ENCODE measurements at places on chromosomes 7 and 10.

GRCh38 chr10:79243181-79244067, 103.8 kb upstream of the PPIF start:
- peak; percentile 61 for DNase-seq

- DNase-seq, result no peak
Measured at GRCh38 chr7:106108991-106109390, 3.1 kb downstream of the SYPL1 start.

DNA sequence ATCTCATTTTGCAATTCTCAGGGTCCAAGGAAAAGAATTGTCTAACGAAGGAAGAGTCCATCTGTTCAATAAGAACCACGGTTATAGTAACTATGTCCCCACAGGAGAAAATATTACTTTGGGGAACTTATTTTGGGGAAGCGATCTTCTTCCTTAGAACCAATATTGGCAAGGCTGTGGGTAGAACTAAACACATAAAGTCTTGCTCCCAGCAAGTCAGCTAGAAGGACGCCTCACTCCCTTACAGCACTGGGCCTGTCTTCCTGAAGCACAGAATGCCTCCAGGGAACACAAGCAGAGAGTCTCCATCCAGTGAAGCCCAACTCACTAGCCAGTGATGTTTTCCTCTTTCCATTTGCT, 30.2 kb downstream of the C10orf71 start:
- DNase-seq, result no peak

DNA sequence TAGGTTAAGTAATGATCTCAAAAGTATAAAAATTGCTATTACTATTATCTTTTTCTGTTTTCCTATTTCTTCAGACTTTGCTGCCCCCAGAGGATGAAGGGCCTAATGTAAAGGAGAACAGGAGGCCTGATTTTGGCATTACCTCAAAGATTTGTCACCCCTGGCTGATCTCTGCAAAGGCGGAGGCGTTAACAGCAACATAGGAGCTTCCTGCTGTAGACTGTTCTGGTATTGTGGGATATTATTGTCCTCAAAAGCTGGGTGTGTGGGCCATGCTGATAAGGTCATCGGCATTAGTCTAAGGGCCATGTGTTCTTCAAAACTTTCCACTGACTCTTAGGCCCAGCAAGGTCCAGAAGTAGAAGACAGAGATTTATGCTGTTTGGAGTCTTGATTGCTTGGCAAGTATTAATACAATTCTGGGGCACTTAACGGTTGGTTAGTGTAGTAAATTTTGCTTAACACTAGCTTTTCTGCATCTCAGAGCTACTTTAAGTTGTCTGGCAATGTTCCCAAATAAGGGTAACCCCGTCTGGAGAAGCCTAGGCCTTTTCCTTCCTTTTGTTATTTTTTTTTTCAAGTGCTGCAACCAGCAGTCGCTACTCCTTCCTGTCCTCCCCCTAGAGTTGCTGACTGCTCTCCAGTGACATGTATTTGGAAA, 14.0 kb upstream of the ENTPD1 start:
- no peak for DNase-seq

GRCh38 chr7:133331861-133332260, 79.0 kb downstream of the EXOC4 start:
- no peak for DNase-seq

GRCh38 chr7:18458830-18459229, 36.7 kb upstream of the HDAC9 start:
- no peak for DNase-seq

- DNase-seq, result no peak
Measured at GRCh38 chr10:124182088-124182541, 88.7 kb upstream of the CHST15 start.

DNA sequence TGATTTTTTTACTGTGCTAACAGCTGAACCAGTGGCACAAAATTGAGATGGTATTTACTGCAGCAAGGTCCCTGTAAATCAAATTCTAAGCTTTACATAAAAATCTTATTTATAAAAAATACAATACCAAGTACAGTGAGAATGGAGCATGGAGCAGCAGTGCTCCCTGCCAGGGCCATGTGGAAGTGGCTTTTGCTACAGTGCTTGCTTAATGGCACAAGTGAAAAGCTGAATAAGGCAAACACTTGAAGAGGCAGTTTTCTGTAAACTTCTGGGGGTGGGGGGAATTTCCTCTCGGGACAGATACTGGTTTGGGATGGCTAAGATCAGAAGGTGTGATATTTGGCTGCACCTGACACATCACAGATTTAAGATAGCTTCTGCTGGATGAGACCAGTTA, 27.5 kb downstream of the AP3M1 start:
- DNase-seq, result no peak

- no peak for DNase-seq
Measured at GRCh38 chr7:7569081-7569527, 2.4 kb downstream of the MIOS start.

DNA sequence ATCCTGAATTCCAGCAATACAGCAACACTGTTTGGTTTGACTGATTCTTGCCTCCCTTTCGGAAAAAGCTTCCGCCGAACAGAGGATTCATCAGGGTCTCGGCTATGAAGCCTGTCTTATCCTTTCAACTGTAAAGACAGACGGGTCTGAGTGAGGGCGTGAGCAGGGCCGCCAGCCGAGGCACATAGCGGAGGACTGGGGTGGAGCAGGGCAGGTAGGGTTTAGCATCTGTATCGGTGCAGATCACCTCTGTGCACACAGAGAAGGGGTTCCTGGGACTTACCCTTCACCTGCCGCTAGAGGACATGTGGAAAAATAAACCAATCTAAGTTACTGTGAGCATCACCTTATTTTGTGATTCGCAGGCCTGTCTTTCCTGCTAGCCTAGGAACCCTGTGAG, 656.9 kb upstream of the FOXK1 start:
- DNase-seq, result no peak

GRCh38 chr10:11183015-11183414, 165.3 kb downstream of the CELF2 start:
- DNase-seq, result no peak

- no peak for DNase-seq
Measured at GRCh38 chr7:12257582-12257981, 46.5 kb downstream of the TMEM106B start.

DNA sequence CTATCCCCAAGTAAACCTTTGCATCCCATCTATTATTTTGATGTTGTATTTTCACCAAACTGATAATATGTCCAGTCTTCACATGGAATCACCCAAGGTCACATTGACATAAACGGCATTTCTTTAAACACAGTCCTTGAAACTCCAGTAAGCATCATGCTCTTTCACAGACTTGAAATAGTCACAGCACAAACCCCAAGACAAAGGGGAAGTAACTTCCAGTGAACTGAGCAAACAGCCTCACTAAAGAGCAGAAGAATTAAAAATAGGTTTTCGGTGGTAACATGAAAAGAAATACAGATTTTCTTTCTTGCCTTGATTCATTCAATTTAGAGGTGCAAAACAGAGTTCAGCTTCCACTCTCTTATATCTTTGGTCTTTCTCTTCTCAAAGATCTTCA, 253.7 kb downstream of the SFMBT2 start:
- no peak for DNase-seq

DNA sequence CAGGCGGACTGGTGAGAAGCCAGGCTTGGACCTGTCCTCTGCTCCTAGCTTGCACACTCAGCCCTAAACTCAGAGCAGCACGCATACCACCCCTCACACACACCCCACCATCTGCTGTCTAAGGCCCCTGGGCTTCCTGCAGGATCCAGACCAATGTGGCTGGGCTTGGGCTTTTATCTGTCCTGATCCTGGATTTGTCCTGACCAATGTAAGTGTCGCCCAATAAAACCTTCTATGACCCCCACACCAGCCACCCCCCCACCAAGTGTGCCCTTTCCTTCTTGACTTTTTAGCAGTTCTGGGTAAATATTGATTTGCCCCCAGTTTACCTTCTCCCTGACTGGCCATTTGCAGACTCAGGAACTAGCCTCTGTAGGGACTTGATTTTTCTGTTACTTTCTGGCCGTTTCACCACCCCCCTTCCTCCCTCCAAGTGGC, 1.7 kb upstream of the HOXA13 start:
- no peak for DNase-seq

GRCh38 chr7:22452142-22452959, 47.6 kb downstream of the STEAP1B start:
- peak; percentile 41 for DNase-seq

GRCh38 chr7:44489955-44490350, 505 bp downstream of the NUDCD3 start:
- DNase-seq, result no peak

DNA sequence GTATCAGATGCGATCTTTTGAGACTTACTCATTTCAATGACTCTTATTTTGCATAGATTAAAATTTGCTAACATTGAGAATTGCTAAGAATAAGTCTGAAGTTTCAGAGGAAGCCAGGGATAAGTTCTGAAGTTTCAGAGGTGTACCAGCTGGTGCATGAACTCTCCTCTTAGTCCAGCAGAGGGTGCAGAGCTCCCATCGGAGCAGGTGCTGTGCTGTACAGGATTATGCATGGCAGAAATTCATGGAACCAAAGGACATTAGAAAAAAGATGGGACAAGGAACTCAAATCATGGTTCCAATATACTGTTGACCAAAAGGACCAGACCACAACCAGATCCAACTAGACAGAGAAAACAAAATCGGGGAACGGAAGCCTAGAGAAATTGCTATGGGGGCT, 41.9 kb downstream of the MGAM2 start:
- no peak for DNase-seq

DNA sequence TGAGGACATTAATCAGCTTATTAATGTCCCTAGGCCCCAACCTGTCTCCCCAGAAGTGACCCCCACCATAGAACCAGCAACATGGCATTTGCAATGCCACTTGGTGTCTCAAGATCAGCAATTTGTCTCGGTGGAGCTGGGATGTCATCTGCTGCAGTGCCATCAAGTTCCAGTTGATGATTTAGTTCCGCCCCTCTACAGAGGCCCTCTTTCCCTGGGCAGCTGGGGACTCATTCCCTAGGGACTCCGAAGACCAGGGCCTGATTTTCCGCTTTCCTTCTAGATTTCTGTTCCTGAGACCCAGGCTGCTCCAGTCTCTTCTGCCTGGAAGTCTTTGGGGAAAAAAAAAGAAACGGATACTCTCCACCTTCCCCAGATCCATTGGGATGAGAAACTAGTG, 122.5 kb upstream of the NANOS1 start:
- no peak for DNase-seq

- no peak for DNase-seq
Measured at GRCh38 chr10:6474871-6475270, 105.2 kb downstream of the PRKCQ start.

GRCh38 chr7:601595-602340, 82.1 kb upstream of the PDGFA start:
- no peak for DNase-seq

- no peak for DNase-seq
Measured at GRCh38 chr7:17038160-17038782, 156.5 kb upstream of the AGR3 start.

DNA sequence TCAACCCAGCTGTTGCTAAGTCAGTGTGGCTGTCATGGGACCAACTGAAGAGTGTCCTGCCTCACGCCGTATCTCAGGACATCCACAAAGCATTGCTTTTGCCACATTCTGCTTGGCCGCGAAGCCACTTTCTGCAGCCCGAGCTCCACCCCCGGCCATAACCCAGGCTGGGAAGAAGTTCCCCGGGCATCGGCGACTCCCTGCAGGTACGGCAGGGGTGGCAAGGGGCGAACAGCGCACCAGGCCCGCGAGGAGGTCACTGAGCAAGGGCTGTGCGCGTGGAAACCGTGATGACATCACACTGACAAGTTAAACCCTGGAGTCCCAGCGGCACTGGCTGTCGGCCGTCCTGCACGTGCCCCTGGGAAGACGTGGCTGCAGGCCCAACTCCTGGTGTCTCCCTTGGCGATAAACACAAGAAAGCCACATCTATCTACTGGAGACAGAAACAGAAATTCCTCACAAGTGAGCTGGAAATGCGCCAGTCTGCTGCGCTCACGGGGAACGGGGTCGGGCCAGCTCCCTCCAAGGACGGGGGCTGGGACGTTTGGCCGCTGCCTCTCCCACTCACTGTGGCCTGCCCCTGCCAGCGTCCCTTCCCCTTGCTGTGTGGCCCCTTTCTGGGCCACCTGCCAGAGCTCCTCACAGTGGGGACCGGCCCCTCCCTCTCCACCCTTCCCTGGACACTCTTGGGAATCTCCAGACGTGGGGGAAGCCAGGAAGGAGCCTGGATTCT, 326.3 kb downstream of the DNAJB6 start:
- no peak for DNase-seq

- no peak for DNase-seq
Measured at GRCh38 chr10:89427629-89428028, 13.3 kb downstream of the IFIT5 start.

GRCh38 chr10:33478675-33479125, 144.2 kb upstream of the NRP1 start:
- DNase-seq, result no peak

- no peak for DNase-seq
Measured at GRCh38 chr7:116214921-116215320, 4.6 kb downstream of the TES start.

DNA sequence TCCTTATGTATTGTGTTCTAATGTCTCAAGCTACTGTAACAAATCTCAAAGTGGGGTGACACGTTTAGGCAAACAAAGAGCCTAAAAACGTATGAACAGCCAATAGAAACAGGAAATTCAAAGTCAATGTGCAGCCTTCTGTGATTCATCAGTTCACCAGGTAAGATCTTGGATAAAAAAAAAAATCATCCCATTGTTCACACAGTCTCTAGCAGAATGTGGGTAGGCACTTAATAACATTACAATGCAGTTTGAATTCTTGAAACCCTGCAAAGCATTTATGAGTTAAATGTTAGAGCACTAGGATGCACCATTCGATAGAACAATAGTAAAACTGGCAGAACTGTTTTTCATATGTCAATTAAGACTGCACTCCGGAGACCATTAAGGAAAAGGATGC, 88.2 kb upstream of the HDAC9 start:
- no peak for DNase-seq
